ENCODE measurements at places on chromosomes 6 and 20. TPM values are rescaled to one million over a fixed set of nuclear protein-coding genes. Genes with fewer than 3 reads are reported as not detected.

- peak overlapping the region; percentile 73 for H3K4me3 ChIP-seq
- H3K27ac ChIP-seq: peak overlapping the region; percentile 82
- DNase-seq: peak; percentile 90
- H3K36me3 ChIP-seq: no peaks in the 10 kb centered on the region
- no peaks in the 10 kb centered on the region for H3K27me3 ChIP-seq
- H3K4me1 ChIP-seq: no peaks in the 10 kb centered on the region
Measured at GRCh38 chr6:142926494-142927270, 18.3 kb downstream of the HIVEP2 start.

DNA sequence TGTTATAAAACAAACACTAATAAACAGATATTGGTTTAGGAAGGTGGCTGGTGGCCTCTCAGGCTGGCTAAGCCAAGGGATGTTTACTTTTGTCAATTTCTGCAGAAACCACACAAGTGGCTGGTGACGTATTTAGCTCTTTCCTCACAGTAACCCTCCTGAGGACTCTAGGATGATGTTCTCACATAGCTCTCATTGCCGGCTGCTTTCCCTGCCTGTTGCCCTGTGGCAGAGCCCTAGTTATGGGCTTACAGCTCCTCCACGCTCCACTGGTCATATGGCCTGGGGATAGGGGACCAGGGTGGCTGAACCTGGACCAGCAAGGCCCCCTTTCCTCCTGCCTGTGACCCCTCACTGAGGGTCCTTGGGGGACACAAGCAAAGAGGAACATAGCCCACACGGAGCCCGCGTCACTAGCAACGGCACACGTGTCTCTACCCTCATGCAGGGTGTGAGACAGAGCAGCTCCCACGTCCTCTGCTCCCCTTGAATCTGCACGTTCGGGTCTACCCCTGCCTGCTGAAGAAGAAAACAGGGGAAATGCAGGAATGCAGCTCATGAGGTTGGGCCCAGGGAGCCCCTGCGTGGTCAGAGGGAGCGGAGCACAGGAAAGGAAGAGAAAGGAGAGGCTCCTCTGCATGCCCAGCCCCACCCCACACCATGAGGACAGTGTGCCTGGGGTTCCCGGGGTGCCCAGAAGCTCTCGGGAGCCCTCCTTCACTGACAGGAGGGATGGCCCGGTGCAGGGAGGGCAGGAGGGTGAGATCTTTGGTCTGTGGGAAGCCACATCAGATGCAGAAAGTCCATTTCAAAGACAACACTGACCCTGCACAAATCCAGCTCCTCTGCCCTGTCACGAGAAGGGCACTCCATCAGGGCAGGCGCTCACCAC, 13.9 kb downstream of the RAMACL start:
- no peaks in the 10 kb centered on the region for H3K27me3 ChIP-seq
- peak overlapping the region; percentile 88 for H3K27ac ChIP-seq
- peaks cover 1% of the 10 kb centered on the region for H3K36me3 ChIP-seq
- no peak overlapping the region for H3K4me3 ChIP-seq

- no peak overlapping the region for H3K4me3 ChIP-seq
- peaks cover 21% of the 10 kb centered on the region for H3K36me3 ChIP-seq
- H3K27ac ChIP-seq: peak overlapping the region; percentile 54
- DNase-seq: peak; percentile 95
- H3K4me1 ChIP-seq: peaks cover 19% of the 10 kb centered on the region
Measured at GRCh38 chr6:53042112-53042511, 23.1 kb upstream of the FBXO9 start.

DNA sequence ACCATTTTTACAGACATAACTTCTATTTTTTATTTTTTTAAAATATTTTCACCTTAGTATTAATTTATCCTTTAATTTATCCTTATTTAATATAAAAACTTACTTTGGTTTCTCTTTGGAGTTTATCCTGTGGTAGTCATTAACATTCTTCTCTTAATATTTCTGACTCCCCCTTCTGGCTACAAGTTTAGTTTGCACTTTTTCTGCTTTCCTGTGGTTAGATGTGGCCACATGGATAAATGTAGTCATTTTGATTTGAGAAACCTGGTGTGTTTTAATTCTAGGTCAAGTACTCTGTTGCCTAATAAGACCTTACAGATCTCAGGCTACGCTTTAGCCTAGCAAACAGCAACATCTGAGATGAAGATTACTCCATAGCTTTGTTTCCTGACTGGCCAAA, 1187.5 kb downstream of the HACE1 start:
- H3K36me3 ChIP-seq: no peaks in the 10 kb centered on the region
- no peaks in the 10 kb centered on the region for H3K27me3 ChIP-seq
- no peak for DNase-seq

DNA sequence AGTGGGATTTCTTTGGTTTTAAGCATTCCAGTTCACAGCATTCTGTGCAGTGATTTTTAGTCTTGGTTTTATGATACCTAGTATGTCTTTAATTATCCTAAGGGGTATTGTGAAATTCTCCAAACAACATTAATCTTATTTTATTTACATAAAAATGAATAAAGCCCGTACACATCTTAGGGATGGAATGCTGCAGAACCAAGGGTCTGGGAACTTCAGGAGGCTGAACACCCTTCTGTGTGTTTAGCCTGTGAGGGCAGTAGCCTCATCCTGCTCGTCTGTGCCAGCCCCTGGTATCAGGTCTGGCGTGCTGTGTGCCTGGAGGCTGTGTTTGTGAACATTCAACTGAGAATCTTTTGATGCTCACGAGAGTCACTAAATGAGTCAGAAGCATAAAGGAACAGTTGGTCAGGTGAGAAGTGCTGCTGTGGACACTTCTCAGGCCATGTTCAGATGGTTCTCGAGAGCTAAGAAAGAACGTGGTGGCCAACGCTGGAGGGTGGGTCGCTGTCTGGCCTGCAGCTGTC, 25.2 kb upstream of the C20orf204 start:
- peak; percentile 48 for DNase-seq
- no peak overlapping the region for H3K4me3 ChIP-seq
- peaks cover 13% of the 10 kb centered on the region for H3K4me1 ChIP-seq
- peak overlapping the region; percentile 66 for H3K27ac ChIP-seq

GRCh38 chr20:35660122-35660937, 4.4 kb downstream of the CPNE1 start:
- H3K27me3 ChIP-seq: no peaks in the 10 kb centered on the region
- H3K36me3 ChIP-seq: no peaks in the 10 kb centered on the region
- H3K4me1 ChIP-seq: peaks cover 4% of the 10 kb centered on the region
- H3K27ac ChIP-seq: no peak overlapping the region
- no peak overlapping the region for H3K4me3 ChIP-seq

DNA sequence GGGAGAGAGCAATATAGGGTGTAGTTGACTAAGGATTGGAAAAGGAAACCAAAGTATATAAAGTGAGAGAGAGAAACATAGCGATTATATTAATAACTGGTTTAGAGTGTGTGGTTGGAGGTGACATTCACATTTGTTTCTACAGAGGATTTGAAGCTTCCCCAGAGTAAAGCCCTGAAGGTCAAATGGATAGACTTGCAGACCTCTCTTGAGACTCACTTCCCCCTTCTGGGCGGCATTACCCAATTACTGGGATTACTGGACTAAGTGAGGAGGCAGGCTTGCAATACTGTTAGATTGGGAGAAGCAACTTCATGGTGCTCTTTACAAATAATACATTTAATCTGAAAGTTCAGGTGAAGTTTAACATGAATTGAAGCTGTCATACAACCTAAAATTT, 10.7 kb downstream of the FIG4 start:
- H3K27ac ChIP-seq: no peak overlapping the region
- H3K36me3 ChIP-seq: peaks cover 1% of the 10 kb centered on the region
- H3K4me1 ChIP-seq: no peaks in the 10 kb centered on the region
- no peaks in the 10 kb centered on the region for H3K27me3 ChIP-seq
- DNase-seq: no peak

DNA sequence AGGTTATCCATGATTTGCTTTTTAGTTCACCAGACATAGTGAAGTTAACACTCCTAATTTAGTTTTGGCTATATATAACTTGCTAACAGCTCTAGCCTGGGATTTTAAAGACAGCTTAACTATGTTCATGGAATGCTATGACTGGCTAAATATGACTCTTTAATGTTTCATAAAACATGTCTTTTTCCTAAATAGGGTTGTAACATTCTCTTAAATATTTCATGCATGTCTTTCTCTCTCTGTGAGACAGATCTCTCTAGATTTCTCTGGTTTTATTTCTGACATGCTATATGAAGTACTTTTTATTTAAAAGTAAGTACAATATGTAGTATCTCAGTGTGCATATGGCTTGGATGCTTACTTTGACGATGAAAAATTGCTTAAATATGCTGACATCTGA, 35.7 kb downstream of the MACROD2 start:
- H3K4me1 ChIP-seq: no peaks in the 10 kb centered on the region
- no peak overlapping the region for H3K4me3 ChIP-seq
- no peak overlapping the region for H3K27ac ChIP-seq
- no peak for DNase-seq
- H3K36me3 ChIP-seq: no peaks in the 10 kb centered on the region

DNA sequence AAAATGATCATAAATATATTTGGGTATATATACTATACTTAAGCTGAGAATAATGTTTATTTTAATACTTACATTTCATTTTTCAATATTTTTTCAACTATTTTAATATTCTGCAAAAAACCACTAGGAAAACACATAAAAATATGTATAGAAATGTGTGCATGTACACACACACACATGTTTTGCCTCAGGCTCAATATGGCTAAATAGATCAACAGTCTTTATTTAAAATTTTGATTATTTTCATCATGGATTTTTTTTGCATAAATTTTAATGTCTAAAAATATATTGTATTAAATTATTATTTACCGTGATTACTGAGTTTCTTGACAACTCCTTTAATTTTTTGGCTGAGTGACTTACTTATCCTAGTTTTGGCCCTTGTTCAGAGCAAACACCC, 846.5 kb downstream of the DHX35 start:
- H3K27me3 ChIP-seq: no peaks in the 10 kb centered on the region
- DNase-seq: no peak
- no peaks in the 10 kb centered on the region for H3K36me3 ChIP-seq
- no peak overlapping the region for H3K4me3 ChIP-seq

GRCh38 chr20:50506270-50506579, 4.0 kb upstream of the PTPN1 start:
- DNase-seq: no peak
- peaks cover 23% of the 10 kb centered on the region for H3K4me1 ChIP-seq
- no peak overlapping the region for H3K4me3 ChIP-seq
- H3K27me3 ChIP-seq: no peaks in the 10 kb centered on the region
- no peaks in the 10 kb centered on the region for H3K36me3 ChIP-seq

GRCh38 chr6:130794010-130794697, 33.1 kb upstream of the SMLR1 start:
- H3K4me3 ChIP-seq: no peak overlapping the region
- H3K27ac ChIP-seq: no peak overlapping the region
- DNase-seq: no peak
- no peaks in the 10 kb centered on the region for H3K36me3 ChIP-seq

The HDGFL1 gene
- not detected for total RNA-seq

The CD2AP gene
- 18.3 TPM for total RNA-seq

The CCN6 gene
- total RNA-seq: not detected

The SUMO4 gene
- 2.2 TPM for total RNA-seq
